Right atrium auricular region (tissue), 2 donors: ENCODE measurements at places on chromosomes 6 and 20. TPM values are rescaled to one million over a fixed set of nuclear protein-coding genes. Genes with fewer than 3 reads are reported as not detected.

- no peak for DNase-seq
- H3K27me3 ChIP-seq, result no peaks in the 10 kb centered on the region
- H3K4me1 ChIP-seq, result peaks cover 12% of the 10 kb centered on the region
- H3K4me3 ChIP-seq, result no peak overlapping the region
Observed at GRCh38 chr6:3380344-3381232, 76.3 kb downstream of the SLC22A23 start.

GRCh38 chr20:24682496-24682985 lies 213.1 kb downstream of the SYNDIG1 start:
- H3K36me3 ChIP-seq, result no peaks in the 10 kb centered on the region
- H3K27me3 ChIP-seq, result no peaks in the 10 kb centered on the region
- DNase-seq, result no peak
- H3K4me3 ChIP-seq, result no peak overlapping the region
- no peak overlapping the region for H3K27ac ChIP-seq

The FOXF2 gene
- 0.55 TPM for total RNA-seq

The PTK7 gene
- 12.7 TPM for total RNA-seq

DNA sequence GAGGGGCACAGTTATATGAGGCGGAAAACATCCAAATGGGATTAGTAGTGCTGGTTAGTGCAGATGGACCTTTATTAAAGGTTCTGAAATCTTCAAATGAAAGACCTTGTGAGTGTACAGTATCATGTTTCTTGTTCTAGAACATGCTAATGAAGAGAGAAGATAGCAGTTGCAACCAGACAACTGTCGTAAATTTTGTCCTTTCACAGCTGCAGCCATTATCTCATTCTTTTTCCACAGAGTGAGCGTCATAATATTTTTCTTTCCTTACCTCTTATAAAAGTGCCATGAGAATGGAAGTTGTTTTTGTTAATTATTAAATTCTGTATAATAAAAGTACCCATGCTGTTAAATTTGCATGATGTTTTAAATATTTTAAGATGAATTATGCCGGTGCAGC lies 4.4 kb upstream of the C6orf163 start:
- DNase-seq, result no peak
- no peaks in the 10 kb centered on the region for H3K4me1 ChIP-seq
- H3K36me3 ChIP-seq, result no peaks in the 10 kb centered on the region
- H3K27me3 ChIP-seq, result no peaks in the 10 kb centered on the region

GRCh38 chr6:335572-335971 lies 43.3 kb downstream of the DUSP22 start:
- H3K27ac ChIP-seq, result no peak overlapping the region
- H3K36me3 ChIP-seq, result no peaks in the 10 kb centered on the region
- no peak overlapping the region for H3K4me3 ChIP-seq
- H3K27me3 ChIP-seq, result no peaks in the 10 kb centered on the region
- no peak for DNase-seq

- H3K4me1 ChIP-seq, result no peaks in the 10 kb centered on the region
- DNase-seq, result no peak
- H3K36me3 ChIP-seq, result no peaks in the 10 kb centered on the region
- H3K27ac ChIP-seq, result peak overlapping the region; percentile 84
- no peaks in the 10 kb centered on the region for H3K27me3 ChIP-seq
Observed at GRCh38 chr20:8432435-8433148, 300.5 kb downstream of the PLCB1 start.

DNA sequence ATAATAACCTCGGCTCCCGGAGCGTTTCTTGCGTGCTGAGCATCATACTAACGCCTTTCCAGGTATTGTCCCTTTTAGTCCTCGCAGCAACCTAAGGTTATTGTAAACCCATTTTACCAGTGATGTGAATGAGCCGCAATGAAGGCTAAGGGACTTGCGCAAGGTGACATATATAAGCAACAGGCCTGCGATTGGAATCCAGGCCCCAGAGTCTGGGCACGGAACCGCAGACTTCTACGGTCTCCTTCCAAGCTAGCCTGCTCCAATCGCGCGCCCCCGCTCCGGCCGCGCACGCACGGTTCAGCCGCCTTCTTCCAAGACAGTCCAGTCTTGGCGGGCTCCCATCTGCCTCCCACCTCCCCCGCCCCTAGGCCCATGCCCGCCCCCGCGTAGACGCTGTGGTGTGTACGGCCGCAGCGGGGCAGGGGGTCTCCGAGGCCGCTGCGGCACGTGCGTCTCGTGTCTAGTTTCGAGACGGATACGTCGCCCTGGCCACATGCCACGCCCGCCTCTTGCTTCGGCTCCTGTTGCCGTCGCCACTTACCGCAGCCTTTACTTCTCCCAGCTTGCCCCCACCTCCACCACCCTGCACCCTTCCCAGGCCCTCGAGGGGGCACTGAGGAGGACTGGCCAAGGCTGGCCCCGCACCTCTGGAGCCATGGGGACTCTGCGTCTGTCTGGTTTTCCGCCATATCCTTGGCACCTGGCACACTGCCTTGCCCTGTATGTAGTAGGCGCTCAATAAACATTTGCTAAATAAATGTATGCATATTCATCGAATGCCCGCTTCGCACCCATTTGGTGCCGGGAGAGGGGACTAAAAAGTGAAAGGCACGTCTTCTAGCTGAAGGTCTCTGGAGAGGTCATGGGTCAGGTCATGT lies 855 bp upstream of the GFOD1 start:
- peak overlapping the region; percentile 86 for H3K27ac ChIP-seq
- H3K4me3 ChIP-seq, result peak overlapping the region; percentile 88
- no peak for DNase-seq
- H3K4me1 ChIP-seq, result peaks cover 35% of the 10 kb centered on the region
- no peaks in the 10 kb centered on the region for H3K27me3 ChIP-seq
- no peaks in the 10 kb centered on the region for H3K36me3 ChIP-seq

- H3K27ac ChIP-seq, result no peak overlapping the region
- H3K4me3 ChIP-seq, result no peak overlapping the region
- H3K27me3 ChIP-seq, result no peaks in the 10 kb centered on the region
- no peaks in the 10 kb centered on the region for H3K36me3 ChIP-seq
- no peaks in the 10 kb centered on the region for H3K4me1 ChIP-seq
Observed at GRCh38 chr20:25368526-25368925, 22.1 kb downstream of the ABHD12 start.

GRCh38 chr20:15091421-15092037 lies 754.1 kb upstream of the FLRT3 start:
- no peak overlapping the region for H3K4me3 ChIP-seq
- no peaks in the 10 kb centered on the region for H3K4me1 ChIP-seq
- no peak overlapping the region for H3K27ac ChIP-seq
- H3K27me3 ChIP-seq, result no peaks in the 10 kb centered on the region
- H3K36me3 ChIP-seq, result no peaks in the 10 kb centered on the region

GRCh38 chr6:116571683-116572000 lies 338 bp downstream of the RWDD1 start:
- no peaks in the 10 kb centered on the region for H3K27me3 ChIP-seq
- H3K36me3 ChIP-seq, result peaks cover 6% of the 10 kb centered on the region
- DNase-seq, result no peak

- H3K4me1 ChIP-seq, result no peaks in the 10 kb centered on the region
- no peaks in the 10 kb centered on the region for H3K36me3 ChIP-seq
- no peak overlapping the region for H3K27ac ChIP-seq
- DNase-seq, result no peak
Observed at GRCh38 chr20:62580052-62580451, 62.3 kb upstream of the SLCO4A1 start.

The RIPOR3 gene
- total RNA-seq, result 4.7 TPM

- DNase-seq, result no peak
- H3K4me1 ChIP-seq, result no peaks in the 10 kb centered on the region
- no peak overlapping the region for H3K27ac ChIP-seq
- no peaks in the 10 kb centered on the region for H3K27me3 ChIP-seq
Observed at GRCh38 chr6:134035823-134036296, 16.6 kb downstream of the SLC2A12 start.

DNA sequence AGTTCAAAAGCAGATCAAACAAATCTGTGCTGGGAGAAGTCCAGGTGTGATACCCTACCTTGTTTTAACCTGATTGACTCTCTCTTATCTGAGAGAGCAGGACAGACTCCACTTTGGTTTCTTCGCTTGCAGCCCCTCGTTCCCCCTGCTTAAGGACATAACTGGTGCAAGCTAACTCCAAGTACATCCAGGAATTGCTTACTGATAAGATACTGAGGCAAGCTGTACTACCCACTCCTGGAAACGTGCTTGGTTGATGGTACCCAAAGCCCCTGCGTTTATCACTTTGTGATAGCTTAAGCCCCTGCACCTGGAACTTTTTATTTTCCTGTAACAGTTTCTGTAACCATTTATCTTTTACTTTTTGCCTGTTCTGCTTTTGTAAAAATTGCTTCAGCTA lies 157.0 kb upstream of the OLIG3 start:
- no peak for DNase-seq
- H3K4me3 ChIP-seq, result no peak overlapping the region
- no peaks in the 10 kb centered on the region for H3K36me3 ChIP-seq
- H3K27ac ChIP-seq, result no peak overlapping the region

DNA sequence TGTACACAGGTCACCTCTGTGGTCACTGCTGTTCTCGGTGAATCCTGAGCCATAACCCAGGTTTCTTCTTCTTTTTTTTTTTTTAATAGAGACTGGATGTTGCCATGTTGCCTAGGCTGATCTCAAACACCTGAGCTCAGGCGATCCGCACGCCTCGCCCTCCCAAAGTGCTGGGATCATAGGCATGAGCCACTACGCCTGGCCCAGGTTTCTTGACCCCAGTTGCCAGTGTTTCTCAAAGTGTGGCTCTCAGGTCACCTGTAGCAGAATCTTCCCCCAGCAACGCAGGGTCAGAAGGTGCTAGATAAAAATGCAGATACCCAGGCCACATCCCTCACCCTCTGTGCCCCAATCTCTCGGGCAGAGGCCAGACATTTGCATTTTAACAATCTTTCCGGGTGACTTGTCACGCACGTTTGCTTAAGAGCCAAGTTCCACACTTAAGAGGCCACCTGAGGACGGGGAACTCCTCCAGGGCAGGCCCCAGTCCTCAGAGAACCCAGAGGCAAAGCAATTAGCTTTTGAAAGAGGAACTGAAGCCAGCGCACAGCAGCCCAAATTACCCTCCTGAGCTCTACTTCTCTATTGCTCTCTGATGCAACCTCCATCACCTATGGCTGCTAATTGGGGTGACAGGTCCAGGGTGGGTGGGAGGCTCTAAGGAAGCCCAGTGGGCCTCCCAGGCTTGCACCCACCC lies 81.8 kb downstream of the NFATC2 start:
- no peak overlapping the region for H3K27ac ChIP-seq
- H3K27me3 ChIP-seq, result no peaks in the 10 kb centered on the region
- no peak overlapping the region for H3K4me3 ChIP-seq
- H3K4me1 ChIP-seq, result peaks cover 36% of the 10 kb centered on the region

The ADTRP gene
- not detected for total RNA-seq

The MYH7B gene
- 24.4 TPM for total RNA-seq

DNA sequence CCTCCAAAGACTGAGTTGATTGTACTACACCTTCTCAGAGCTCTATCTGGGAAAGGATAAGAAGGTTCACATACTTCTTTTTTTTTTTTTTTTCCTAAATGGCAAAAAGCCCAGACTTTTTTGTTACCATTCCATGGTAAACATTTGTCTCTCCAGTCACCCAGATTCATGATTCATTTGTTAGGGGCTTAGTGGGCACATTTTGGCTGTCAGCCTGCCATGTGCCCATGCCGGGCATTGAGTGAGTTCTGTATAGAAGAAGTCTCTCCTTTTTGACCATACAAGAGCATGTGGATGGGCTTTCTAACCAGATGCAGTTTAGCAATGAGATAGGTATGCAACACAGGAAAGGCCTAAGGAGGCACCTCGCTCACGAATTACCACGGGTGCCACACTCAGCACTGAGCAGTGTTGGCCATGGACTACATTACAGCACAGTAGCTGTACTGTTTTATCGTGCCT lies 447.5 kb upstream of the HSF2 start:
- no peak overlapping the region for H3K4me3 ChIP-seq
- H3K27me3 ChIP-seq, result no peaks in the 10 kb centered on the region
- H3K36me3 ChIP-seq, result no peaks in the 10 kb centered on the region
- no peak for DNase-seq
- H3K4me1 ChIP-seq, result no peaks in the 10 kb centered on the region

DNA sequence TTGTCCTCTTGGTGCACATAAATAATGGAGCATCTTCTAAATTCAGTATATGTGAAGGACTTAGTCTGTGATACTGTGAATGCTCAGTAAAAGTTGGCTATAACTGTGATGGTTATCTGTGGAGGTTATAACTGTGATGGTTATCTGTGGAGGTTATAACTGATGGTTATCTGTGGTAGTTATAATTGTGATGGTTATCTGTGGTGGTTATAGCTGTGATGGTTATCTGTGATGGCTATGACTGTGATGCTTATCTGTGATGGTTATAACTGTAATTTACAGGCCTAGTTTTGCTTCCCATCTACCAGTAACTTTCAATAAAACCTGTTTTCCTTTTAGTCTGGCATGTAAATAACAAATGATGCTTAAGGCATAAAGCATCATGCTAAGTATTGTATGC lies 16.5 kb downstream of the PTK7 start:
- DNase-seq, result no peak
- H3K4me3 ChIP-seq, result no peak overlapping the region
- H3K36me3 ChIP-seq, result no peaks in the 10 kb centered on the region
- no peak overlapping the region for H3K27ac ChIP-seq
- no peaks in the 10 kb centered on the region for H3K4me1 ChIP-seq
- no peaks in the 10 kb centered on the region for H3K27me3 ChIP-seq

GRCh38 chr20:8735674-8736073 lies 333.2 kb upstream of the PLCB4 start:
- no peaks in the 10 kb centered on the region for H3K36me3 ChIP-seq
- H3K27ac ChIP-seq, result no peak overlapping the region
- DNase-seq, result no peak
- H3K27me3 ChIP-seq, result no peaks in the 10 kb centered on the region
- no peak overlapping the region for H3K4me3 ChIP-seq
- no peaks in the 10 kb centered on the region for H3K4me1 ChIP-seq

The PKHD1 gene
- not detected for total RNA-seq

The NKX2-4 gene
- total RNA-seq, result not detected

The GSTA3 gene
- not detected for total RNA-seq

DNA sequence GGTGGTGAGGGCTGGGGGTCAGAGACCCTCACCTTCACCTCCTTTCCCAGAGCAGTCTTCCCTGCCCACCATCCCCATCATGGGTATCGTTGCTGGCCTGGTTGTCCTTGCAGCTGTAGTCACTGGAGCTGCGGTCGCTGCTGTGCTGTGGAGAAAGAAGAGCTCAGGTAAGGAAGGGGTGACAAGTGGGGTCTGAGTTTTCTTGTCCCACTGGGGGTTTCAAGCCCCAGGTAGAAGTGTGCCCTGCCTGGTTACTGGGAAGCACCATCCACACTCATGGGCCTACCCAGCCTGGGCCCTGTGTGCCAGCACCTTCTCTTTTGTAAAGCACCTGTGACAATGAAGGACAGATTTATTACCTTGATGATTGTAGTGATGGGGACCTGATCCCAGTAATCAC lies 2.1 kb downstream of the HLA-G start:
- no peaks in the 10 kb centered on the region for H3K4me1 ChIP-seq
- DNase-seq, result no peak
- no peak overlapping the region for H3K27ac ChIP-seq
- H3K4me3 ChIP-seq, result no peak overlapping the region
- H3K36me3 ChIP-seq, result no peaks in the 10 kb centered on the region
